Heart right ventricle (tissue), 16 donors: ENCODE measurements at places on chromosomes 4 and X. TPM values are rescaled to one million over a fixed set of nuclear protein-coding genes. Genes with fewer than 3 reads are reported as not detected.

- no peak for DNase-seq
These were observed 1.1 kb downstream of the LRBA start for GRCh38 chr4:151013944-151014343.

DNA sequence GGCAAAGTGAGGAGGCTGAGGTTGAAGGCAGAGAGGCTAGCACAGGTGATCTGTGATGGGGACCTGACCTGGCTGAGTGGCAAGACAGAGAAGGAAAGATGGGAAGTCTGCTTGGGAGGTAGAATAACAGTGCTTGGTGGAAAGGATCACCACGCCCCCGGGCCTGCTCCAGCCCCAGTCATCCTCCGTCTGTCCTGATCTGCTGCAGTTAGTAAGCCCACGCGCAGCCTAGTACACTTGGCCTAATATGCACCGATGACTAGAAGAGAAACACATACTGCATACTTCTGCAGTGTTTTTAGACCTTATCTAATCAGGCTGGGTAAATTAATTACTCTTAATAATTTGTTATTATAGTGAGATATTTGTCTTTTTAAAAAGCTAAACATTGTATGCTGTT lies 103.7 kb upstream of the KLF3 start:
- DNase-seq = no peak

DNA sequence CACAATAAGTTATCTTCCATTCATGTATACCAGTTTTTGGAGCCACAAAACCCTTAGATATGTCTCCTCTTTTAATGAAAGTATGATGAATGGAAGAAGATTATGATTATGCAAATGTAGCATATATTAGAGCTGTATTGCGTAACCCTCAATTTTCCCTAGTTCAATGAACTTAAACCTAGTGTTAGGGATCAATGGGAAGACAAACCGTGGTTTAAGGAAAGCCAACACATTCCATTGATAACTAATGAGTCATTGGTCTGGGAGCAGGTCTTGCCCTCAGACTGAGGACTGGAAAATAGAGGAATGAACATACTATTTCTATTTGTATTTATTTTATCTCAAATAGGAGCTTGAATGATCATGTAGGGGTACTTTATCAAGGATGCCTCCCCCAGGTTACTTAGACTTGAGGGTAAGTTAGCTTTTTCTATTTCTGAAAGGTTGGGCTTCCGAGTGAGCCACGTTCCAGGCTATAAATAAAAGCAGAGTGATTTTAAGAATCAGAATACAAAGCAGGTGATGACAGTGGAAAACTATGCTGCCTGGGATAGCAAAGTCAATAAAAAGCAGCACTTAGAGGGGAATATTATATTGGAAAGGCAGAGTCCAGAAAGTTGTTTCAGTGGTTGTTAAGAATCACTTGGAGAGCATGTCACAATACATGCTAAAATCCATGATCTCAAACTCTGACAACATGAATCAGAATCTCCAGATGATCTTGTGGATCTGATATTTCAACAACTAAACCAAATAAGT lies 356.0 kb downstream of the ADAM29 start:
- no peak for DNase-seq

- no peak for DNase-seq
These were observed 90.9 kb downstream of the HMX1 start for GRCh38 chr4:8780596-8781368.

DNA sequence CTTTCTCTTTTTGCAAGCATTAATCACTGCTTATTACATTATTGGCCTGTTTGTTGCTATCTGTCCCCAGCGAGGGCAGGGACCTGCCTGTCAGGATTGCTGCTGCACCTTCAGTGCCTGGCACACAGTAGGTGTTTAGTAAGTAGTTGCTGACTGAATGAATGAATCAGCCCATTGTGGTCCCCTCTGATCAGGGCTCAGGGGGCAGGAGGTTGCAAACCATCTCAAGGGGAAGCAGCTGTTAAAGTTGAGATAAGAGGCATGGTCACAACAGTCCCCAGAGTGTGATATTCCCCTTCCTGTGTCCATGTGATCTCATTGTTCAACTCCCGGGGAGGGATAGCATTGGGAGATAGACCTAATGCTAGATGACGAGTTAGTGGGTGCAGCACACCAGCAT lies 85.4 kb downstream of the WFS1 start:
- DNase-seq = no peak

The PSAPL1 gene
- not detected for total RNA-seq
